CD4-positive, alpha-beta T cell treated with Interleukin-6 for 4 hours (primary cell): ENCODE measurements at places on chromosomes 1 and 21.
A peak's percentile ranks its signal among the peaks of the same experiment; 100 is the strongest.

GRCh38 chr1:155103325-155103724 is 24.4 kb upstream of the EFNA1 start:
- no peak for DNase-seq

DNA sequence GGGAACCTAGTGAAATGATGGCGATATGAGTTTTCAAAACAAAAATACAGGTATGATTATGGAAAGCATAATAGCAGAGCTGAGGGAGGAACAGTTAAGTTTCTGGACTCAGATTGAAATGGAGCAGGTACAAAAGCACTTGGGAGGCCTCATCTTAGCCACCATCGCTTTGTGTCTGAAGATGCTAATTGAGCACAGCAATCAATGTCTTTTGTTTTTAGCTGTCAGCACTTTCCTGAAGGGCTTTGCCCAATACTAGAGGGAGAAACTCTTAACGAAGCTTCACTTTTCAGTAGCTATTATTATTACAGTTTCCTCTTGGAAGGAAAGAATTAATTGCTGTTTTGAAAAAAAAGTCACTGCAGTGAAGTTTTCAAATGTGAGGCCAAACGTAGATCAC is 348.7 kb downstream of the RWDD3 start:
- no peak for DNase-seq

GRCh38 chr1:53090227-53091147 is 28.5 kb downstream of the PODN start:
- no peak for DNase-seq

- peak; percentile 31 for DNase-seq
Measured at GRCh38 chr1:59699227-59699847, 115.4 kb upstream of the HOOK1 start.

DNA sequence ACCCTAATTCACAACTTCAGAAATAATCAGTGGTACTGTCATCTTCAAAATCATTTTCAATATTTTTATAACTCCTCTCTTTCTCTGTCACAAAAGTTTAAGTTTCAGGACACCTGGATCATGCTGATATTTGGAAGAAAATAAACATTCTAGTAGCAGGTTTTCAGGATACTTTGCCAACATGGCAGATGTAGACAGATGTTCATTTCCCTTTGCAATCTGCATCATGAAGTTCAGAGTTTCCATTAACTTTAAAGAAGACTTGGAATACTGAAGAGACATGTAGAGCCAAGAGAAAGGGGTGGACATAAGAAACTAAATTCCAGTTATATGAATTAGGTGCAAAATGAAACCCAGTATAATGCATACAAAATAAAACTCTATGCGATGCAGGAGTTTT is 218.1 kb downstream of the USH2A start:
- no peak for DNase-seq

GRCh38 chr1:193658691-193659090 is 472.3 kb upstream of the B3GALT2 start:
- DNase-seq, result no peak

GRCh38 chr1:223870617-223871574 is 25.1 kb upstream of the TP53BP2 start:
- peak; percentile 2 for DNase-seq

- DNase-seq, result no peak
Measured at GRCh38 chr1:181499825-181500224, 16.5 kb downstream of the CACNA1E start.
